Tibial nerve (tissue), 4 donors: ENCODE measurements at places on chromosomes 5 and 9. TPM values are rescaled to one million over a fixed set of nuclear protein-coding genes. Genes with fewer than 3 reads are reported as not detected.

PCDHGA3 gene
- 8.8 TPM for total RNA-seq

PCDHGC5 gene
- total RNA-seq, result 5.9 TPM

GSN gene
- total RNA-seq, result 4,281 TPM

PCDHGA6 gene
- 12.3 TPM for total RNA-seq

SIGMAR1 gene
- 97.9 TPM for total RNA-seq

- H3K36me3 ChIP-seq, result no peaks in the 10 kb centered on the region
- H3K4me1 ChIP-seq, result no peaks in the 10 kb centered on the region
- no peaks in the 10 kb centered on the region for H3K27me3 ChIP-seq
- no peak overlapping the region for H3K27ac ChIP-seq
These were observed 26.4 kb downstream of the ARHGEF28 start for GRCh38 chr5:73652391-73652790.

- H3K27ac ChIP-seq, result no peak overlapping the region
- no peaks in the 10 kb centered on the region for H3K4me1 ChIP-seq
- H3K27me3 ChIP-seq, result no peaks in the 10 kb centered on the region
These were observed 108.2 kb upstream of the TBC1D2 start for GRCh38 chr9:98363644-98364043.

DNA sequence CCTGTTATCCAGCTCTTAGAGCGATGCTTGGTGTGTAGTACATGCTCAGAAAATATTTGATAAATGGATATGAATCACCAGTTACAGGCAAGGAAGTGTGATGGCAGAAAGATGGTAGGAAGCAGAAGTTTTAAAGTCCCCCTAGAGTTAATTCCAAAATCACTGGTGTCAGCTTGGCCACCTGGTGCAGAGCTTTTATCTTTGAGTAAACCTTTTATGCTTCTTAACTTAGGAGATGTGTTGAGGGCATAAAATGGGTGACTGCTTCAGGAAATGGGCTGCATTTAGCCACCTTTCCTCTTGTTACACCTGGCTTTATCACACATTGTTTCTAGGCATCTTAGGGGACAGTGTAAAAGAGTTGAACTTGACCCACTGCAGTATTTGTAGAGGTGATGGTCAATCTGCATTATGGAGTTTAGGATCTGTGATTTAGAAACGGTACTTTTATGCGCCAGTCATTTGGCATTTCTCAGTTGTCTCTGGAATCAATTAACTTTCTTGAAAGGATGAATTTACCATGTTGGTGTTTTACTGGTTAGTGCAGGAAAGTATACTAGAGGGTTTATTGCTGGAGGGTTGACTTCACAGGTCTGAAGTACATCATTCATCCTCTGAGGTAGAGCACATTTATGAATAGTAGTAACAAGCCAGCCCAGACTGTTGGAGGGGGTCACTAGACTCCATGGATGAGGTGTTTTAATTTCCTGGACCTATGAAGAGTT is 7.5 kb upstream of the FAM120AOS start:
- no peak overlapping the region for H3K27ac ChIP-seq
- H3K4me1 ChIP-seq, result peaks cover 28% of the 10 kb centered on the region
- DNase-seq, result no peak

DNA sequence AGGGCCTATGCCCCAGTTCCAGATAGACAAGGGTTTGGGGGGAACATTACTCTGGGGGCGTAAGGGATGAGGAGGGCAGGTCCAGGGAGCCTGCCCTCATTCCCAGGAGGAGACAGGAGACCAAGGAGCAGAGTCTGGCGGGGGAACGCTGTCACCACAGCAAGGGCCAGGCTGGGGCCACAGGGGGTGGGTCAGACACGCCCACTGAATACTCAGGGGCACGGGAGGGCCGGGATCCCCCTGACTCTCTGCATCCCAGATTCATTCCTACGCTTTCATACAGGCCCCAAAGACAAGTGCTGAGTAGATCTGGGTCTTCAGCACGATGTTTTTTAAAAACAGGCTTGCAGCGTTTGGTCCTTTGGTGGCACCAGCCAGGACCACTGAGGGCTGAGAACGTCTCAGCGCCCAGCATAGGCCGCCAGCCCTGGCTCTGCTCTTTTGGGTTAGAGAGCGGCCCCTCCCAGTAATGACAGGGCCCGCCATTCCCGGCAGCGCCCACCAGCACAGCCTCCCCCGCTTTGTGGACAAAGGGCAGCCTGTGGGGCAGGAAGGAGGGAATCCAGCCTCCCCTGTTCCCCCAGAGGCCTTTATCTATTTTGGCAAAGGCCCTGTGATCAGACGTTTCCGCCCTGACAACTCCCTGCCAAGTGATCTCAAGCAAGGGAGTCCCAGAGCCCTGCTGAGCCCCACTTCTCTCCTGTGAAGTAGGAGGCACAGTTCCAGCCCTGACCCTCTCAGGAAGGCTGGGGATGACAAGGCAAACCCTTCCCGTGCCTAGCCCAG is 24.9 kb downstream of the NEK6 start:
- H3K27me3 ChIP-seq, result no peaks in the 10 kb centered on the region
- peak overlapping the region; percentile 96 for H3K27ac ChIP-seq
- H3K4me3 ChIP-seq, result no peak overlapping the region
- H3K4me1 ChIP-seq, result peaks cover 94% of the 10 kb centered on the region
- DNase-seq, result peak; percentile 53

DNA sequence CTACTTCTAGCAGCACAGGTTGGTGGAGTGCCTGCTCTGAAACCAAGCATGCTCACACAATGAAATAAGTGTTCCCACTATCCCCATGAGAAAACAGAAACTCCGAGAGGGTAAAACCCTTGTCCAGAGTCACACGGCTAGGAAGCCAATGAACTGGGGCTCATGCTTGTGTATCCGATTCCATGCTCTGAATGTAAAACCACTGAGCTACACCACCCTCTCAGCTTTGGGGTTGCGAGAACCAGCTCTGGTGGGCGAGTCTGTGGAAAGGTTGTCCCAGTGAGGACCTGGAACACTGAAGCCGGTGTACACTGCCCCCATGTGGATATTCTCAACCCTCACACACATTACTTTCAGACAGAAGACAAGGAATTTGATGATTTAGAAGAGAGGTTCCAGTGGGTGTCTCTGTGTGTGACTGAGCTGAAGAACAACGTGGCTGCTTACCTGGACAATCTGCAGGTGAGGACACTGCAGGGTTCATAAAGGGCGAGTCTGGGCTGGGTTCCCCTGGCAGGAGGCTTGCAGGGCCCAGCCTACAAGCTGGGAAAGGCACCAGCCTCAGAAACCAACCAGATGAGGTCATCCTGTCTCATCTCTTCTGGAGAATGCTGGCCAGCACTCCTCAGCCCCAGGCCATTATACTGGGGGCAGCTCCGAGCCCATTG is 37.4 kb downstream of the ARHGEF37 start:
- no peaks in the 10 kb centered on the region for H3K4me1 ChIP-seq
- H3K27ac ChIP-seq, result peak overlapping the region; percentile 38
- no peak overlapping the region for H3K4me3 ChIP-seq
- DNase-seq, result no peak
- H3K27me3 ChIP-seq, result no peaks in the 10 kb centered on the region
- H3K36me3 ChIP-seq, result peaks cover 9% of the 10 kb centered on the region

DNA sequence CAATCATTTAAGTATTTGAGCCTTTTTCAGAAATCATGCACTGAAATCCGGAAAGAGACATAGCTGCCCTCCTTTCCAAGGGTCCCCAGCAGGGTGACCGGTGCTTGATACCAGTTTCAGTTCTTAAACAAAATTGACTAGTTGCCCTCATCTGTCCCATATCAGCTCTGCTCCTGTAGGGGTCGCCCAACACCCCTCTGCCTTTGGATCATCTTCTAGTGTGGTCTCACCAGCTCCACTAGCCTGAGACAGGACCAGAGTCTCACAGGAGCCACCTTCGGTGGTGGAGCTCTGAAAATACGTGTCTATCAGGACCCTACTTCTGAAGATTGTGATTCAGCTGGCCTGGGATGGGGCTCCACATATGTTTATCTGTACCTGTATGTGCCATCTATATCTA is 428.2 kb downstream of the ENC1 start:
- no peaks in the 10 kb centered on the region for H3K36me3 ChIP-seq
- no peaks in the 10 kb centered on the region for H3K4me1 ChIP-seq
- no peaks in the 10 kb centered on the region for H3K27me3 ChIP-seq
- H3K27ac ChIP-seq, result no peak overlapping the region

DNA sequence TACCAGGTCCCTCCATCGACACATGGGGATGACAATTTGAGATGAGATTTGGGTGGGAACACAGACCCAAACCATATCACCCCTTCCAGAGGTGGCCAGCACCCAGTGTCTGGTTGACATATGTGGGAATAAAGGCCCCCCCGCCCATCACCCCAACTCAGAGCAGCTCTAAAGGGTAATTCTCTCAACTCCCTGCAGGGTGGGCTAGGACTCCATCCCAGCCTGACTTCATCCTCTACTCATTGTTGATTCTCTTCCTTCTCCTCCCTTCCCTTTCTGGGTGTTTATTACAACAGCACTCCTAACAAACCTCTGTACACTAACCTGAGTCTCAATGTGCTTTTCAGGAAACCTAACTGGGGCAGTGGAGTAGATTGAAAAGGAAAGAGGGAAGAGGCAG is 339.9 kb downstream of the ACTL7B start:
- H3K4me1 ChIP-seq, result peaks cover 6% of the 10 kb centered on the region
- H3K27me3 ChIP-seq, result no peaks in the 10 kb centered on the region
- no peak overlapping the region for H3K27ac ChIP-seq
- no peak overlapping the region for H3K4me3 ChIP-seq
- no peak for DNase-seq

DNA sequence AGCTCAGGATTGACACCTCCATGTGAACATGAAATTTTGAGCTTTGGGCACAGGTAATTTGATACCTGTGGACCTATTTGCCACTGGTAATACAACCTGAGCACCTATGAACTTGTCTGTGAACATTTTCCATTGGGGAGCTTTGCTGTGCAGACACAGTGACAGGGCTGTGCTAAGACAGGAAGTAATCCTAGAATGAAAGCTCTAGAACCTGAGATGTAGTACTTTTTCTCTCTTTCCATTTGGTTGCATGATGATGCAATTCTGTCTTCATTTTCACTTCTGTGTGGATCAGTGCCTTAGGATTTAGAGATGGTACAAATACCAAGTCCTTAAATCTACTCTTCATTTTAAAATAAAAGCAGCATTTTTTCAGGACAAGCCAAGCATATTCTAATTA is 216.9 kb downstream of the NR3C1 start:
- H3K27ac ChIP-seq, result no peak overlapping the region
- H3K4me1 ChIP-seq, result peaks cover 3% of the 10 kb centered on the region
- H3K4me3 ChIP-seq, result no peak overlapping the region
- no peaks in the 10 kb centered on the region for H3K36me3 ChIP-seq
- H3K27me3 ChIP-seq, result no peaks in the 10 kb centered on the region

GRCh38 chr5:159929176-159929575 is 12.9 kb downstream of the ADRA1B start:
- no peaks in the 10 kb centered on the region for H3K4me1 ChIP-seq
- DNase-seq, result no peak
- no peaks in the 10 kb centered on the region for H3K36me3 ChIP-seq
- no peak overlapping the region for H3K4me3 ChIP-seq
- H3K27me3 ChIP-seq, result no peaks in the 10 kb centered on the region
- no peak overlapping the region for H3K27ac ChIP-seq

DNA sequence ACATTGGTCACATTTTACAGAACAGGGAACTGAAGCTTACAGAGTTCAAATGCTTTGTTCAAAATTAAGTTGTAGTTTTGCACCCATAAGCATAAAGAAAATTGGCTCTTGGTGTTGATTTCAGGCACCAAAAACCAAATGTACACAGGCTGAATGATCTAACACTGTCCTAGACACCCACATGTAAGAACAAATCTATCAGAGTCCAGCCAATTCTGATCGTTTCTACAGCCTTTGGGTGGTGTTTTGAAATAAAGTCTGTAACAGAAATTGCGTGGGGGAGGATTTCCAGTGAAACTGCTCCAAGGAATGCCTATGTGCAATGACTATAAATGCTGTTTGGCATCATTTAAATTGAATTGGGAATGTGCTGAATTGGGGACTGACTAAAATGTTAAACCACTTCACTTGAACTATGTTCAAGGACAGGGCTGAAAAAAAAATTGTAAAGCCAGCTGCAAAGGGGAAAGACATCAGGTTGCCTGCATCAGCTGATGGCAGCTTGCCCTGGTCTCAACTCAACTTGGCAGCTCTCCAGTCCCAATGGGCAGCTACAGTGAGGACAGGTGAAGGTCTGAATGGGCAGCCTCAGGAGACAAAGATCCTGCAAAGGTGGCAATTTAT is 92.2 kb upstream of the TRPC7 start:
- no peak overlapping the region for H3K4me3 ChIP-seq
- no peak for DNase-seq
- H3K36me3 ChIP-seq, result no peaks in the 10 kb centered on the region
- H3K27me3 ChIP-seq, result no peaks in the 10 kb centered on the region

GRCh38 chr9:38160613-38161215 is 91.7 kb upstream of the SHB start:
- DNase-seq, result peak; percentile 65
- H3K27me3 ChIP-seq, result no peaks in the 10 kb centered on the region
- no peaks in the 10 kb centered on the region for H3K36me3 ChIP-seq
- no peak overlapping the region for H3K4me3 ChIP-seq
- H3K4me1 ChIP-seq, result no peaks in the 10 kb centered on the region
- no peak overlapping the region for H3K27ac ChIP-seq
